CD4-positive, alpha-beta T cell treated with Interleukin-12 subunit alpha and Interleukin-12 subunit beta, for 1 hour (primary cell): ENCODE measurements at places on chromosomes 12 and 14.
A peak's percentile ranks its signal among the peaks of the same experiment; 100 is the strongest.

DNA sequence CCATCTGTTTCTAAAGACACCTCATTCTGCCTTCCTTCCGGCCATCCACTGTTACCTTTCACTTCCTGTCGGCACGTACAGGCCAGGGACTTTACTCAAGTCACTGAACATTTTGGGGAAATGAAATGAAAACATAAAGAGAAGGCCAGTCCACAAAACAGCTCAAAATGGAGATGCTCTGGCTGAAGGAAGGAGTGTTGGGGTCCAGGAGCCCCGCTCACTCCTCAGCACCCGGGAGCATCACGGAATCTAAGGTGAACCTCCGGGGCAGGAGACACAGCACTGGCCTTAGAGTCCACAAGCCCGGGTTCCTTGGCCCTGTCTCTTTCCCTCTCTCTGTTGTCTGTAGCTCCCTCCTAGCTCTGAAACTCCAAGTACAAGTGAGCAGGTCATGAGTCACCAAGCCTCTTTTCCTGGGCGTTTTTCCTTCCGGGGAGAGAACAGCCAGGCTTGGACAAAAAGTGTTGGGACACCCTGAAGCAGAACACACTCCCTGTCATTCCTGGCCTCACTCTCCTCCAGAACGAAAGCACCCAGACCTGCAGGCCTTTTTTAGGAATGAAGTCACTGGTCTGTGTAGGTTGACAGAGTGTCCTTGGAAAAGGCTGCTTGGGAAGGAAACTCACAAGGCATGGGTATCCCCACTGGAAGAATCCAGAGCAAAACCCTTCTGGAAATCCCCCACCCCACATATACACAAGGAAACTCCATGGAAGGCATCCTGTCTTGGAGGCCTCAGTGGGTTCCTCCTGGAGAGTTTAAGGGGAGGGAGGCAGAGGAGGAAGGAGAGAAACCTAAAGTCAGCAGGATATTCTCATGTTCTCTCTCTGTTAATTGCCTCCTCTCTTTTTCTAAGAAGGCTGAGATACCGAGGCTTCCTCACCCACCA is 245.3 kb downstream of the ZFP36L1 start:
- no peak for DNase-seq

GRCh38 chr12:4769073-4769472 is 48.9 kb downstream of the GALNT8 start:
- no peak for DNase-seq

GRCh38 chr14:104244221-104245011 is 106.0 kb downstream of the KIF26A start:
- DNase-seq: no peak

DNA sequence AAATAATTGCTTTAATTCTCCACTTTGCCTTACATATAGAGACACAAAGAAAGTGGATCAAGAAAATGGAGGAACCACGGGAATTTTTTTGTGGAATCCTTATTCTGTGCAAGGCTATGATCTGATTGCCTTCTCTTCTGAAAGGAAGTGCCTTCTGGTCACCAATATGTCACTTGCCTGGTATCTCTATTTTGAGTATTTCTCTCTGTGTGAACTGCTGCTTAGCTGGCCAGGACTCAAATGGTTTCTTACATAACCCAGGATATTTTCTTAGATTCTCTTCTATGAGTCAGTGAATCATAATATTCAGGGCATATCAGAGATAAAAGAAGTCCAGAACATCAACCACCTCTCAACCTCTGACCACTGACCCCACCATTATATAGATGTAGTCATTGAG is 156.1 kb downstream of the DIO2 start:
- DNase-seq: no peak

DNA sequence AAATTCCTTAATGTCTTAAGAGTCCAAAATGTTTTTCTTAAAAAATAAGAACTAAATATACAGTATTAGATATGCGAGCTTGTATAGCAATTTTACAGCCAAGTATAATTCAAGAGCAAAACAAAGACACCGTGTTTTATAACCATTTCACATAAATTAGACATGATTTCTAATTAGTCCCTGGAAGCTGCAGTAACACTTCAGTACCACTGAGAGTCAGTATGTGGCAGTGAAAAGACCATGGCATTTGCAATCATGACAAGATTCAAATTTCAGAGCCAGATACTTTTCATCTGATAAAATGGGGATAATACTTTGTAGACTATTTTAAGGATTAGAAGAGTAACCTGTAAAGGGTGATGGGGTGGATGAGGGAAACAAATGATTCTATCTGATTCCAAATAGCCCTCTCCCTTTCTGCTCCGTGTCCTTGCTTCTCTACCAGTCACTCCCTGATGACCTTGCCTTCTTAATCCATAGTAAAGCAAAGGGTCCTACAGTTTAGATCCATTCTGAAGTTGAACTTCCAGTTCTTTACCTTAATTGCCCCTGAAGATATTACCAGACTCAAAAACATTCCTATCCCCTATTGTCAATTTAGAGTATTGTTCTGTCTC is 145.4 kb upstream of the ABCD2 start:
- DNase-seq: peak; percentile 21

DNA sequence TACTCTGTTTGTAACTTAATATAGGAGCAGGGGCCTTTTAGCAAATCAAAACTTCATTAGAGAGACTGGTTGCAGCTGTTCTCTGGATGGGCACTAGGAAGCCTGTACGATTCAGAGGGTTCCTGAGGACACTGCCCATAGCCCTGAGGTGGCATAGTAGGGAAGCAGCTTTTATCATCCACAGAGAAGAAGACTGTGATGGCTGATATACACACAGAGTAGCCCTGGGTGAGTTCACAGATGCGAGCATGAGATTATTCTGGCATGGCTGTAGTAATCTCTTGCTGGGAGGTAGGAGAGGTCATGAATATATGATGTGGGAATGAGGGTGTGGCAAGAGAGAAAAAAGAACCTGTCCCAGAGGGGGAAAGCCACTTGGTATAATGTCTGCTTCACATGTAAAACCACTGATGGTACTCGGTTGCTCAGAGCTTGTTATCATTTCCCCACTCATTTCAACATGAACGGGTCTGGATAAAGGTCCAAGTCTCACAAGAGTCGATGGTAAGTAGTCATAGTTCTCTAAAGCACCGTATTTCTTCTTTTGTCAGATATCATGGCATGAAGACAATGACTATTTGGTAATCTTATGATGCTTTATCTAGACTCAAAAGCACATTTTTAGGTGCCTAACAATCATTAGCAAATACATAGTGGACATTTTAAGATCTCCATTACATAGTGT is 52.0 kb downstream of the PEBP1 start:
- DNase-seq: no peak

GRCh38 chr12:15186597-15186996 is 34.6 kb downstream of the RERG start:
- no peak for DNase-seq

DNA sequence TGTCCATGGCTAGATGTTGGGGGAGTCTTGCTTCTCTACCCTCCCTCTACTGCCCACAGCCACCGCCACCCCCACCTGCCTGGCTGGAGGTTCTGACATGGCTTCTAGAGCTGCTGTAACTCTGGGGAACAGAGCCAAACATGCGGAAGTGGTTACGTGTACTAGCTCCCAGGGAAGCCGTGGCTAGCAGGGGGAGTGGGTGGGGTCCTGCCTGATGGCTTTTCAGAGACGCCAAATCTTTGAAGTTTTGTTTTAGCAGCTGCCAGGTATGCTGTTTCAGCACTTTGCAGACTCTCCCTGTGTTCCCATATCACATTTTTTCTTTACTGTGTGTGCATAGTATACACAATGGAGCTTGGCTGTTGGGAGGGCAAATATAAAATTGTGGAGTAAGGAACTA is 150.3 kb downstream of the TGFB3 start:
- DNase-seq: peak; percentile 57

DNA sequence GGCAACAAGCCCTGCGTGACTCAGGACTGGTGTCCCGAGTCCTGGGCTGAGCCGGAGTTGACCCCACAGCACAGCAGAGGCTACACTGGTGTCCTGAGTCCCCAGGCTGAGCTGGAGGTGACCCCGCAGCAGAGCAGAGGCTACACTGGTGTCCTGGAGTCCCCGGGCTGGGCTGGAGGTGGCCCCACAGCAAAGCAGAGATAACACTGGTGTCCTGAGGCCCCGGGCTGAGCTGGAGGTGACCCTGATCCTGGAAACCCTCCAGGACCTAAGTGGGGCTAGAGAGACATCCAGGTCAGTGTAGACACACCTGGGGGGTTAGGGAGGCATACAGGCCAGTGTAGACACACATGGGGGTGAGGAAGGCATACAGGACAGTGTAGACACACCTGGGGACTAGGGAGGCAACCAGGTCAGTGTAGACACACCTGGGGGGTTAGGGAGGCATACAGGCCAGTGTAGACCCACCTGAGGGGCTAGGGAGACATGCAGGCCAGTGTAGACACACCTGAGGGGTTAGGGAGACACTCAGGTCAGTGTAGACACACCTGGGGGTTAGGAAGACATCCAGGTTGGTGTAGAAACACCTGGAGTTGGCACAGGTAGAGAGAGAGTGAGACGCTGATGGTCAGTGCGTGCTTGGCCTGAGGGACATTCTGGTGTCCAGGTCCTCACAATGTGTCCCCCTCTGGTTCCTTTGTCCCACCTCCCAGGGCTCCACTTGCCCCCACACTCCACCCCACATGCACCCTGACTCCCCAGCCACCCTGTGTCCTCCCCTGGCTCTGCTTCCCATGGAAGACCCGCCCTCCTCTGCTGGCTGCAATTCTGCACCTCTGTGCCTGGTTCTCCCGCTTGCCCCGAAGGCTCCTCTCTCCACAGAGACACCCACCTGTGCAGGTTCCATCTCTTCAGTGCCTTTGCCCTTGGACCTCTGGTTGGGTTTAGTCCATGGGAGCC is 321.6 kb upstream of the SFSWAP start:
- no peak for DNase-seq

DNA sequence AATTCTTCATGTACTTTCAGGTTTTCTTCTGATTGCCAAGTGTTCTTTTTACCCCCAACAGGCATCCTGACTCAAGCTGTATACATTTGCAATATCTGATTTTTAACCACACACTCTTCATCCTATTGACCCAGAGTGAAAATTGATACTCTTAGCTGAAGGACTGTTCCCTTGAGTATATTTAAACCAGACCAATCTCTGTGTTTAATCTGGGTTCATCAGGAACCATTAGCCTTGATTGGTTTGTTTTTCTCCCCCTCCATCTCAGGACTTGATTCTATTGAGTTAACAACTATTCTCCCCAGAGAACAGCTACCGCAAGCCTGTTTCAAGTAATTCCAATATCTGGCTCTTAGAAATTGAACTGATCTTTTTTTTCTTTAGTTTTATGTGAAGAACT is 222.3 kb upstream of the NOVA1 start:
- no peak for DNase-seq

- peak; percentile 68 for DNase-seq
Measured at GRCh38 chr14:96592591-96593386, 90.6 kb downstream of the PAPOLA start.

GRCh38 chr12:110382683-110383082 is 20.8 kb downstream of the ANAPC7 start:
- DNase-seq: no peak

- DNase-seq: peak; percentile 57
Measured at GRCh38 chr12:45670346-45671065, 59.0 kb upstream of the ARID2 start.

- DNase-seq: no peak
Measured at GRCh38 chr14:68866991-68867533, 74.2 kb upstream of the ZFP36L1 start.

GRCh38 chr12:59624732-59625460 is 29.1 kb downstream of the SLC16A7 start:
- DNase-seq: no peak
